HT1080 (cell line): ENCODE measurements at places on chromosomes 16 and 17. TPM values are rescaled to one million over a fixed set of nuclear protein-coding genes. Genes with fewer than 3 reads are reported as not detected.

- peak; percentile 35 for DNase-seq
These were observed 18.5 kb downstream of the RAP1GAP2 start for GRCh38 chr17:2814481-2815341.

- no peak for DNase-seq
These were observed 135.2 kb downstream of the CCDC182 start for GRCh38 chr17:57609878-57610270.

DNA sequence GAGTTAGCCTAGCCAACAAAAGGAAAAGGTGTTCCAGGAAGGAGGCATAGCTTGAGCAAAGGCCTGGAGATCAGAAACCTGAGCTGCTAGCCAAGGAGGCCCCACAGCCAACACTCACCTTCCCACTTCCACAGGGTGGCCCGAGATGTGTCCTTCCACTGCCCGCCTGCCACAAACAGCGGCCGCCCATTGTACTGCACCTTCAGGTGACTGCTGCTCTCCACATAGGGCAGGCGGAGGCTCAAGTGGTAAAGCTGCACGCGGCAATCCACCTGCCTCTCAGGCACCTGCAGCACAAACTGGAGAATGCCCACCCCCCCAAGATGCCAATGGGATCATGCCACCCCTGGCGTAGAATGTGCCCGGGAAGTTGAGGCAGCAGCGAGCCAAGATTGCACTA lies 111.5 kb downstream of the RMI2 start:
- DNase-seq = no peak

DNA sequence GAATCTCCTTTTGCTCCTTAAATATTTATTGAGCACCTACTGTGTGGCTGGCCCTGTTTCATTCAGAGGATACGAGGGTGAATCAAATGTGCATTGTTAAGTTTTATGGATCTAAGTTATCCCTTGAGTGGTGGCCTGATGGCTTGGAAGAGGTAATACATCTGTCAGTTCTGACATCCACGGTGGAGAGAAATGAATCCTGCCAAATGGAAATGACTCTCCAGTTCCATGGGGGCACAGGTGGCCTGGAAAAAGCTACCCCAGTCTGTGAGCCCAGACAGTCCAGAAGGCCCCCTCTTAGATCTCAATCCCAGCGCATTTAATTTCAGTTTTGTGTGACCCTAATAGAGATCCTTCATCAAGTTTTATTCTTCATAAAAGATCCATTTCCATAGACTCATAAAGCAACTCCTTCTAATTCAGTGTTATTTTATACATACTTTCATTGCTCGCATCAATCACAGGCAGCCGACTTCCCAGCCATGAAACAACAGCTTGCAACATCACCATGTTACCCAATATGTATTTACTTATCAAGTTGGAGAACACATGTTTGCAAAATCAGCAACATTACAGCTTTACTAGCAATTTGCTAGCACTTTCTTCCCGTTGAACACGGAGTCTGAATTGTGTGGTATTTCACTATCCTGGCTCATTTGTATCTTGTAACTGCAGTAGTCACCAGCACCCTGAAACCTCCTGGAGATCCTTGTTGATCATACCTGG lies 334.8 kb upstream of the HSBP1 start:
- DNase-seq = no peak

The ZSWIM7 gene
- total RNA-seq = 21.3 and 30.6 TPM in 2 replicates

GRCh38 chr17:49508866-49509587 lies 13.9 kb downstream of the NGFR start:
- no peak for DNase-seq

The MARCHF10 gene
- total RNA-seq = 0.16 TPM in 1 of 2 replicates, not detected in the other

DNA sequence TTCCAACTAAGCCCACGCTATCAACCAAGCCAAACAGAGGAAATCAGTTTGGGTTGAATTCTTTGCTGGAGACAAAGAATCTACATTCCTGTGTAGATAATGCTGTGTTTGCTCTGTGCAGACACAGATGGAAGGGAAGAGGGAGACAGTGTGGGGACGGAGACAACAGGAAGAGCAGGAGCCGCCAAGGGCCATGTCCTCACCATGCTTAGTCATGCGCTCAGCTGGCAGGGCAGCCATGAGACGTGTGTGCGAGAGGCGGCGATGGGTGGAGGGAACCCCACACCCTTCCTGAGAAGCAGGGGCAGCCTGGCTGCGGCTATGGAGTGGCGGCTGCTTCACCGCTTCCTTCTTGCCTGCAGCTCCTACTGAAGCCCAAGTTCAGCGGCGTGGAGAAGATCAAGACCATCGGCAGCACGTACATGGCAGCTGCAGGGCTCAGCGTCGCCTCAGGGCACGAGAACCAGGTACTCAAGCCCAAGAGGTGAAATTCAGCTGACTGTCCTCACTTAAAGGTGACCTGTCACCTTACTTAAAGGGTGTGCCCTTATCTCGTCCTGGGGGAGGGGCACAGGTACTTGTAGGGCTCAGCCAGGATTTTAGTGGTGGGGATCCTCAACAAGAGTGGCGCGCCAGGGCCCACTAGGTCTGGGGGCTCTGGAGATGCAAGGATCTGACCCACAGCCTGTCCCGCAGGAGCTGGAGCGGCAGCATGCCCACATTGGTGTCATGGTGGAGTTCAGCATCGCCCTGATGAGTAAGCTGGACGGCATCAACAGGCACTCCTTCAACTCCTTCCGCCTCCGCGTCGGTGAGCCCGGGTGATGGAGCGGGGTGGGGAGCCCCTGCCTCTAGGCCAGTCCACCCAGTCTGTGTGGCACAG lies 47.5 kb downstream of the ADCY7 start:
- peak; percentile 28 for DNase-seq

The GJC1 gene
- total RNA-seq = 26.0 and 42.7 TPM in 2 replicates

DNA sequence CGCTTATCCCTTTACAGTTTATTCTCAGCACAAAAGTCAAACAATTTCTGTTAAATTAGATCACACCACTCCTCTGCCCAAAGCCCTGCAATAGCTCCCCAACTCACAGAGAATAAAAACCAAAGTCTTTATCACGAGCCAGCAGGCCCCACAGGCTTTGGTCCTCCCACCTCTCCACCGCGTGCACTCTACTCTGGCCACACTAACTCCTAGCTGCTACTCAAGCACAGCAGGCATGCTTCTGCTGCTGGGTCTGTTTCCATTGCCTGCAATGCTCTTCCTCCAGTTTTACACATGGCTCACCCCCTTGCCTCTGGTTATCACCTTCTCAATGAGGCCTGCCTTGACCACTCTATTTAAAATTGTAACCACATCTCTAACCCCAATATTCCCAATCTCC lies 27.6 kb downstream of the HELZ start:
- no peak for DNase-seq

DNA sequence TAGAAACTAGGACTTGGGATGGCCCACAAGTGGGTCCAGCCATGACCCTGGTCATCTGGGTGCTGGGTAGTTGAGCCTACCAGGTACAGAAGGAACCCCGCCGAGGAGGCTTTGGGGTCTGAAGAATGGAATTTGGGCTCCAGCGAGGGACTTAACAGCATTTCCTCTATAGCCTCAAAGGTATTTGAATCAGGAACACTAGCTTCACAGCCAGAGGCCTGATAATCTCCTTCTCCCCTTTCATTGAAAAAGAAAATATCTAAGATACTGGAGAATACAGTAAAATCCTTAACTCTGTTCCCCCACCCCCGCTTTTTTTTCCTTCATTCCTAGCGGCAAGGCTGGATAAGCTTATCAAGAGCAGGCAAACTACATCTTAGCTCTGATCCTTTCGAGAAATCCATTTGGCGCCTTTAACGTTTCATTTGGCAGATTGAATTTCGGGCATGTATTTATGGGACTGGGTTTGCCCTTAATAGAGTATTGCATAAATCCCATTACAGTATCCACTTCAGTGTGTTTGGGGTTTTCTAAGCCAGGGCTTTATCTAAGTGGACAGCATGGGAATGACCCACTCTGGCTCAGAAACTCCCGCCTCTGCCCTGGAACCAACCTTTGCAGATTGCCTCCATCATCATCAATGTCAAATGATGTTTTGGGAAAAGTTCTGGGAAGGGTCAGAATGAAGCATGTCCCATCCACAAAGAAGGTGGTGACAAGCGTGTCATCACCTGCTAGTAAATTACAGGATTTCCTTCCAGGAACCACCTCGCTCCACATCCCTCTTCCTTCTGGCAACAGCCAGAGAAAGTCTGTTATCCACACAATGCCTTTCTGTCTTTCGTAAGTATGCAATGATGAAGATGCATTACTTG lies 36.9 kb downstream of the XYLT1 start:
- DNase-seq = no peak

- no peak for DNase-seq
These were observed 1.5 kb downstream of the ASB16 start for GRCh38 chr17:44171931-44172455.

DNA sequence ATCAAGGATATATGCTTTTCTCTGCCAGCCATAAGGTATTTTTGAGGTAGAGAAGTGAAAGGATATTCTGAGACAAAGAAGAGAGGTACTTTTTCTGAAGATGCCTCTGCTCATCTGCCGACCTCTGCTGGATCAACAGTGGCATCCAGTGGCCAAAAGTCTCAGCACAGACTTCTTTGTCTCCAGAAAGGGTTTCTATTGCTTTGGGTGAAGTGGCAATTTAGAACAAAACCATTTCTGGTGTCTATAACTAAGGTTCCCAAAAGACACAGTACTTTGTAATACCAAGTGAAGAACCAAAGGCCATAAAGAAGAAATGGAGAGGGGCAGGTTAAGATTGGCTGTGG lies 155.2 kb upstream of the C17orf78 start:
- DNase-seq = no peak

DNA sequence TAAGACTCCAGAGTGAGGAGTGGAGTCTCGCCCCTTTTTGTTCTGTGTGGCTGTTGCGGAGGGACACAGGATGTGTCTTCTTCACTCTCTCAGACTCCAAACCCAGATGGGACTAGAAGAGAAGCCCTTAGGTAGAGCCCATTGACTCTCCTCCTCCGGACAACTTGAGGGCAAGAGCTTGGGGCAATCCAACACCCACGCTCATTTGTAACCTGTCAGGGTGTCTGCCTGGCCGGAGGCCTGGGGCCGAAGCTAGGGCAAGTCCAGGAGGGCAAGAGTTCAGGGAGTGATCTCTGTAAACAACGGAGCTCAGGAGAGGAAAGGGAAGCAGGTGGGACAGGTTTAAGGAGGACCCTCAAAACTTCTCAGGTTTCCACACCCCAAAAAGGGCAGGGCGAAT lies 1.4 kb upstream of the HOXB1 start:
- no peak for DNase-seq

- DNase-seq = no peak
These were observed 28.3 kb upstream of the HOXB13 start for GRCh38 chr17:48756830-48757251.

The SALL1 gene
- 4.0 and 6.0 TPM in 2 replicates for total RNA-seq

GRCh38 chr17:27981978-27982377 lies 60.5 kb upstream of the NLK start:
- no peak for DNase-seq
